ENCODE measurements at places on chromosomes 7 and 10.
A peak's percentile ranks its signal among the peaks of the same experiment; 100 is the strongest.

DNA sequence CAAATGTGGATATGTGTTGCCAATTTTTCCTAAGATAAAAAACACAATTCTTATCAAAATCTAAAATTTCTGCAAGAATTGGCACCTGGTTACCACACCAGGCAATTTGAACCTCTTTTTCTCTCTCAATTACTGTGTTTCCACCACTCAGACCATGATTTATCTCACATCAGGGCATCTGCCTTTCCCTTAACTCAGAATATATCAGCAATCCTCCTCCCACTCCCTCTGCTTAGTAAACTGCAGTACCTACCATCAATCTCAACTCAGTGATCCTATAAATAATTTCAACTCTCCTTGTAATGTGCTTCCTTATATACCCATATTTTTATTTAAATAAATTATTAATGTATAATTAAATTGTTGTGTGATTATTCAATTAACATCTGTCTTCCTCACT is 212.3 kb upstream of the PCDH15 start:
- DNase-seq = no peak

- no peak for DNase-seq
These were observed 141.6 kb downstream of the THSD7A start for GRCh38 chr7:11690395-11690794.

- DNase-seq = no peak
These were observed 27.9 kb upstream of the PWWP2B start for GRCh38 chr10:132368881-132369635.

DNA sequence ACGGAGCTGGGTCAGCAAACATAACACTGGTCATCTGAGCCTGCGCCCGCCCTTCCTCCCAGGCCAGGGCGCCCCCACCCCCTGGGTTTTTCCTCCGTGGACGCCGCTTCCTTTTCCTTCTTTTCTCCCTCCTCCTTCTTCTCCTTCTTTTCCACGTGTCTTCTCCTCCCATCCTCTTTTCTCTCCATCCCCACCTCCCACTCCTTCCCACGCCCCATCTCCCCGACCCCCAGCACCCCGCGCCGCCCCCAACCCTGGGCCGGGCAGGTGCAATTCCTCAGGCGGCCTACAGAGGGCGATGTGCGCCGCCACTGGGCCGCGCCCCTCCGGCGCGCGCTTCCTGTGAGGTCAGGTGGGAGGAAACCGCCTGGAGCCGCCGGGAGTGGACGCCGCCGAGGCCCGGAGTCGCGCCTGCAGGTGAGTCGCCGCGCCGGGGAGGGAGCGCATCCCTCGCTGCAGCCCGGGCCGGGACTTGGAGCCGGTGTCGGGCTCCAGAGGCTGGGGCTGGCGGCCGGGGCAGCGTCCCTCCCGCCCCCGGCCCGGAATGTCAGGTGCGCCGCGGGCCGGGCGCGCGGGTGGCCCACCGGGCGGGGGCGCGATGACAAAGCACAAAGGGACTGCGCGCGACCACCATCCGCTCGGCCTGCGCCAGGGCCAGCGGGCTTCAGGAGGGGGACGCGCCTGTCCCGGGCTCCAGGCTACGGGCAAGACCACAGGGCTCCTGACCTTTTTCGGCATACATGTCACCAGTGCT is at the start of gene FAM241B:
Gene FAM241B, plus strand, starts transcription at position 351 of the 754 bp plus-strand sequence. CDS start 1,497 bp downstream, outside the sequence.
- DNase-seq = peak; percentile 74

DNA sequence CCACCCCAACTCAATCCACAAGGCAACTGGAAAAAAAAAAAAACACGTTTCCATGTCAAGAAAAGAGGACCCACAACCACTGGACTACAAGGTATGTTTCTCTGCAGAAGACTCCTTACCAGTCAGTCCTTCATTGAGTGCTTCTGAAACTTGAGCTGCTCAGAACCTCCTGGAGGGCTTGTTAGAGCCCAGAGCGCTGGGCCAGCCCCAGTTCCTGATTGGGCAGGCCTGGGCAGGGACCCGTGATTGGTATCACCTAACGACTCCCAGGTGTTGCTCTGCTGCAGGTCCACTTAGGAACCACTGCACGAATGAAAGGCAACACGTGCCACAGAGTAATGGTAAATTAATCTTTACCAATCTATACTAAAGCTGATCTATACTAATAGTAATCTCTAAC is 473 bp upstream of the CCDC201 start:
- DNase-seq = no peak

- peak; percentile 61 for DNase-seq
These were observed 4.7 kb upstream of the EBF3 start for GRCh38 chr10:129968853-129969183.

GRCh38 chr7:12703881-12704280 is 16.4 kb downstream of the ARL4A start:
- no peak for DNase-seq

DNA sequence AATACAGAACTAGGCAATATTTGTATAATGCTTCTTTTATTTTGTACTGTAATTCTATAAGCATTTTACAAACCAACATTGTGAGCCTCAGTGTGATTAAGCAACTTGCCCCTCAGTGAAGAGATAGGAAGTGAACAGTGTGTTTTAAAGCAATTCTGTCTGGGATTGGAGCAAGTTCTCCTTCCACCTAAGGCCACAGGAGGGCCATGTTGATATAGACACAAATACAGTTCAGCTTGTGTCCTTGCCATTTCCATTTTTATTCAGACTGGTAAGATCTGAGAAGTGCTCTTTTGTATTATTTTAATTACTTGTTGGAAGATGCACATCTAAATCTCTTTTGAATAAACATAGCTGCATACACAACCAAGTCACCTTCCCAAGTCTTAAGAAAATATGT is 416.3 kb upstream of the COBL start:
- peak; percentile 7 for DNase-seq

DNA sequence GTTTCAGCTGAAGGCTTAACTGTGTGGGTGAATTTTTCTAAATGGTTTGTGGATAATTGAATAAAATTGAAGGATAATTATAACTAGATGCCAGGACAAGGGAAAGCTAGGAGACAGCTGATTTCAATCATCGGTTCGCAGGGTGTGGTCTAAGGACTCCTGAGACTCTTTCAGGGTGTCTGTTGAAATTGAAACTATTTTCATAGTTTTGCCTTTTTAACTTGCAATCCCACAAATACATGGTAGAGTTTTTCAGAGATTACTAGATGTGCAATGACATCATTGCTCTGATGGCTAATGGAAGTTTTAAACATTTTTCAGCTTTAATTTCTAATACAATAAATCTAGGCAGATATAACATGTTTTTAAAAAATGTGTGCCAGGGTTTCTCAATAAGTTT is 18.5 kb downstream of the TRUB1 start:
- no peak for DNase-seq

- DNase-seq = no peak
These were observed 80.7 kb downstream of the MMRN2 start for GRCh38 chr10:86876748-86877147.

GRCh38 chr10:73206385-73206784 is 38.5 kb downstream of the FAM149B1 start:
- no peak for DNase-seq

DNA sequence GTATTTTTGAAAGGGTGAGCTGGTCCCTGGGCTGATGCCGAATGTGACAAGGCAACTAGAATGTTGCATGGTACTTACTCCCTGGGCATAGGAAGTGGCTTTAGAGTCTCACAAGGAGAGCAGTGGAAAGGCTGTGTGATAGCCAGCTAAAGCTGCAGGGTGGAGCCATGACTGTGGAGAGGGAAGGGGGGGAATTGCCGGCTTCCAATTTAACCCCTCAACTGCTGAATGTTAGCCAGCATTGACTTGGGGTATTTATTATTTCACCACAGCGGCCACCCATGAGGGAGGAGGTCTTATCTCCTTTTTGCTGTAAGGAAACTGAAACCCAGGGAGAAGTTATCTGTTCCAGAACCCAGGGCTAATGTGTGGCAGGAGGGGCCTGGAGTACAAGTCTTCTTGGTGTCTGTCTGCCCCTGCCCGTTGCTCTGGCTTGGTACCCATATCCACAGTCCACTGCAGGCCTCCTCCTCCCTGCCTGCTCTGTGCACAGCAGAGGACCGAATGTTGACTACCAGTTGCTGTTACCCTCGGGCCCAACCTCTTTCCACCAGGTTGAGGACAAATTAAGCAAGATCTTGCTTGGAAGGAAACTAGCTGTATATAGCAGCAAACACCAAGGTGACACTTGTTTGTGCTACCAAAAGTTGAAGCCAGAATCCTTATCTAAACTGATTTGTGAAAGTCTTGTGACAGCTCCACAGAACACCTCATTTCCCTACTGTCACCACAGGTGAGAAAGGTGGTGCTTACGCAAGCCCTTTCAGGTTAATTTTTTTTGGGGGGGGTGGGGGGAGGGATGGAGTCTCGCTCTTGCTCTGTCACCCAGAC is 37.6 kb downstream of the WBP1L start:
- no peak for DNase-seq

DNA sequence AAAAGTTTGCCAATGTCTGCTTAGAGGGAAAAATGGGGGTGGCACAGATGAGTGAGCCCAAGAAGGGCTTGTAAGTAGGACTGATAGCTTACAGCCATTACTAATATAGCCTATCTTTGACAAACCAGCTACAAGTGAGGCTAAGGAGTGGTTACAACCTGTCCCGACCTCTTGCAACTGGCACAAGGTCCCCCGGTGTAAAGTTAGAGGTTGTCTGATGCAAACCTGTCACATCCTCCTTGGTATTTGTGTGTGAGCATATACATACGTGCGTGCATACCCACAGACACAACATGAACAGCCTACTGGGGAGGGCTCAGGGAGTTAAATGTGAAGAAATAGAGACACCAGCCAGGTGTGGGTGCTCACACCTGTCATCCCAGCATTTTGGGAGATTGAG is 14.6 kb downstream of the ADAP1 start:
- no peak for DNase-seq

- no peak for DNase-seq
These were observed 221.2 kb downstream of the CCSER2 start for GRCh38 chr10:84549368-84550165.

GRCh38 chr7:151822541-151823181 is 54.3 kb downstream of the PRKAG2 start:
- DNase-seq = no peak

- no peak for DNase-seq
These were observed 6.4 kb downstream of the SFTPD start for GRCh38 chr10:79942261-79943185.

GRCh38 chr10:29534590-29534989 is 100.2 kb downstream of the SVIL start:
- no peak for DNase-seq

DNA sequence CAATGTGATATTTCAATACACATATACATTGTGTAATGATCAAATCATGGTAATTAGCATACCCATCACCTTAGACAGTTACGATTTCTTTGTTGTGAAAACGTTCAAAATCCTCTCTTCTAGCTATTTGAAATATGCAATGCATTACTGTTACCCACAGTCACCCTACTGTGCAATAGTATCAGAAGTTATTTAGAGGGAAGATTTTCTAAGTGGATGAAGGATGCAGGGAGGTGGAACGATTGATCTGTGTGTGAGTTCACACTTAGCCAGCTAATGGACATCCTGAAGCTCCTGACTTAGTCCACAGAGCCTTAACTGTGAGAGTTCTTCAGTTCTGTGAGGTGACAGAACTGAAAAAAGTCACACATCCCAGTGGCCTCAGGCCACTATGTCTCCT is 97.2 kb upstream of the LAMB4 start:
- peak; percentile 72 for DNase-seq

GRCh38 chr7:122975341-122975740 is 20.2 kb downstream of the TAS2R16 start:
- no peak for DNase-seq

- no peak for DNase-seq
These were observed 37.1 kb downstream of the SLC25A13 start for GRCh38 chr7:96284835-96285234.

GRCh38 chr7:107332488-107333269 is 137.2 kb upstream of the GPR22 start:
- DNase-seq = no peak

DNA sequence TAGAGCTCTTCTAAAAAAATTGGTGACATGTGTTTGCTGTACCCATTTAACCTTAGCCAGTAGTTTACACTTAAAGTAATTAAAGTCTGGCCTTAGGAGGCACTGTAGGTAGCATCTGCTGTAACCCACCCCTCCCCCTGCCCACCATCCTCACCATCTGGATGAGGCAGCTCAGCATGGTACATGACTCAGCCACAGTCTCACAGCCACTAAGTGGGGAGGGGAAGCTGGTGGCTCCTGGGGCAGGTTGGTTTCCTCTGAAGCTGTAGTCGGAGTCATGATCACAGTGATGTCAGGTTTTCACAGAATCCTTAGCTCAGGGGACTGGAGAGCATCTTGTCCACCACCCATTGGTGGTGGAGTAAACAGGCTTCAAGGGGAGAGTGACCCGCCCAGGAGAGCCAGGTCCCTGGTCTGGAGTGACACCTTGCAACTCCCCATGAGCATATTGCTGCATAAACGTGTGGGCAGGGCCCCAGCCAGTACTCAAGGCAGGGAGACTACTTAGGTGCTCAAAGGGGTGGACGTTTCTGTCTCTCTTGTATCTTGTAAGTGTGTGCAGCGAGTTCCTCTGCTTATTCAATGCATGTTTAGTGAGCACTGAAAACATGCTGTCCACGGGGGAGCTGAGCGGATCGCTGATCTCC is 125.9 kb downstream of the GRK5 start:
- no peak for DNase-seq

DNA sequence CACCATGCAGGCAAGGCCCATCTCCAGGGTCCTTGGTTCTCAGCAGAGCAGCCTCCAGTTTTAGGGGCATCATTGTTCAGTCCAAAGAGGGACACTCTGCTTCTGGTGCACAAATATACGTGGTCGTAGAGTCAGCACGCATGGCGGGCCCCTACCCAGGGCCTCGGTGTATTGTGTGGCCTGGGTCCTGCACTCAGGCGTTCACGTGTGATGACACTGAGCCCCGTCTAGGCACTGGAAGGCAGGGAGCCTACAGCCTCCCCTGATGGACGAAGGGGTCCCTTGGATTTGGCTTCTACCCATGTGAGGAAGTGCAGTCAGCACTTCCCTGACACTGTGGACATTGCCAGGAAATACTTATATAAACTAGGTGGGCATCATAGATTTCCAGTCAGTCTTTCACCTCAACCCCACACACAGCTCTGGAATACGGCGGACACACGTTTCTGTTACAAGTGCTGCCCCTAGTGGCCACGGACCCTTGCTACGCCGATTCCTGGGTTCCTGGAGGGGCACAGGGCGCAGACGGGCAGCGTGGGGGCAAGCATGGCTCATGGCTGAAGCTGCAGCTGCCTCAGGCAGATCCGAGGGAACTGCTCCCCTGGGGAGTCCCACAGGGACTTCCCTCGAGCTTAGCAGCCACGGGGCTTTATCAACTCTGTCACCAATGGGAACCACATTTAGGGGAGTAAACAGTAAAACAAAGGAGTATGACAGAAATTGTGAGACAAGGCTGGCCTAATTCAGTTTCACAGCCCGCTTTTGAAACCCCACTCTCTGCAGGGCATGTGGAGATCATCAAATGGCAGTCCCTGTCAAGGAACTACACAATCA is 25.4 kb downstream of the AIFM2 start:
- peak; percentile 11 for DNase-seq

- DNase-seq = no peak
These were observed 139.6 kb downstream of the LYZL1 start for GRCh38 chr10:29428486-29428885.

GRCh38 chr10:45404087-45404769 is 30.2 kb downstream of the ALOX5 start:
- no peak for DNase-seq
